Mesothelial cell of epicardium (in vitro differentiated cells): ENCODE measurements at places on chromosomes 13 and 19. TPM values are rescaled to one million over a fixed set of nuclear protein-coding genes. Genes with fewer than 3 reads are reported as not detected.

- no peak for DNase-seq
These were observed 14.3 kb upstream of the ZNF541 start for GRCh38 chr19:47587295-47587694.

DNA sequence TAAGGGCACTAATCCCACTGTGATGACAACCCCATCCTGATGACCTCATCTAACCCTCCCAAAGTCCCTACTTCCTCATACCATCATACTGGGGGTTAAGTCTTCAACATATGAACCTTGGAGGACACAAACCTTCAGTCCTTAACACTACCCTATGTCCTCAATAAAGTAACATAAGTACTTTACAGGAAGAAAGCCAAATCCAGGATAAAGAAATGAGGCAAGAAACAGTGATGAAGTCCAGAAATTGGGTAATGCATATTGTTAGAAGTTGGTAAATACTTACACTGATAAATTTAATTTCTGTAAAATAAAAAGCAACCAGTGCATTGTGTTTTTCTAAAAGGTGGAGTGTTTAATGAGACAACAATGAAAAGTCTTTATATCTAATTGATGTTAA, 284.8 kb upstream of the SOX21 start:
- DNase-seq = no peak

Gene PTGIR
- 5.0 to 6.2 TPM (median 5.9 TPM) in 3 replicates for total RNA-seq

Gene ATXN8OS
- not detected in 3 replicates for total RNA-seq

- no peak for DNase-seq
These were observed 104.8 kb upstream of the MIR17HG start for GRCh38 chr13:91242652-91243051.

GRCh38 chr19:33671211-33671610, 49.5 kb downstream of the CHST8 start:
- DNase-seq = no peak

DNA sequence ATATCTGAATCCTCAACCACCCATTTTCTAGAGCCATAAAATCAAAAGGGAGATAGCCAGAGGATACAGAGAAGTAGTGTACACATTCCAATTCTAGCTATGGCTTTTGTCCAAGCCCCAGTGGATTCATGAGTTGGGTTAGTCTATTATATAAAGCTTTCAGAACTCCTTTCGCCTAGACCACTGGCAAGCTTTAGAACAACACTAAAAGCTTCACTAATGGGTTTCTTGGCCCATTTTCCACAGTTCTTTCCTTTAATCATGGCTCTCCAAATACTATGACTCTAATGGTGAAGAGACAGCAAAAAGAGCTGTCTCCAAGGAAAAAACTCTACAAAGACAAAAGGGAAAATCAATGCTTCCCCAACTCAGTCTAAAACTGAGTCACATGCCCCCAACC, 48.2 kb upstream of the SLITRK5 start:
- no peak for DNase-seq

- DNase-seq = no peak
These were observed 161.6 kb upstream of the OBI1 start for GRCh38 chr13:78820541-78820940.

GRCh38 chr19:17605761-17606589, 50.5 kb downstream of the COLGALT1 start:
- peak; percentile 58 for DNase-seq

GRCh38 chr19:35936738-35937268, 629 bp downstream of the LRFN3 start:
- DNase-seq = no peak

Gene FAAP24
- total RNA-seq = 4.3 to 6.0 TPM (median 5.2 TPM) in 3 replicates

DNA sequence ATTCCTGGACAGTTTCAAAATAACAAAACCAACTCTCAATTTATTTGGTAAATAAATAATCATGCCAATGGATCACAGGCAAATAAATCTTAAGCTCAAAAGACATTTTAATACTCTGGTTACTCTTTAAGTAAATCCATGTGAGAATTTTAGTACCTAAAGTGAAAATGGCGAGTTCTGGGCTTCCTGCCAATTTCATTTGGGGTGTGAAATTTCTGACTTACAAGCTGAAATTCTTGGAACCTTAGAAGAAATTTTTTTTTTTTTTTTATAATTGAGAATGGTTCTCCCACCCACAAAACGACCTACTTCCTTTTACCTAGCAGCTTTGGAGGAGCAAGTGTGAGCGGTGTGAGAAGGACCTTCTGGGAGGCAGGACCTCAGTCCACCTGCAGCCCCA, 354.5 kb upstream of the NBEA start:
- DNase-seq = no peak

- DNase-seq = no peak
These were observed 41.2 kb downstream of the RUBCNL start for GRCh38 chr13:46345866-46346265.
